ENCODE measurements at places on chromosomes 6 and 20. TPM values are rescaled to one million over a fixed set of nuclear protein-coding genes. Genes with fewer than 3 reads are reported as not detected.

SLC22A7 gene
- total RNA-seq: not detected

BFSP1 gene
- total RNA-seq: 0.34 TPM

PPP1R14C gene
- 40.0 TPM for total RNA-seq

ELOVL4 gene
- 0.47 TPM for total RNA-seq

- DNase-seq: no peak
Measured at GRCh38 chr20:50571466-50571865, 61.3 kb downstream of the PTPN1 start.

DNA sequence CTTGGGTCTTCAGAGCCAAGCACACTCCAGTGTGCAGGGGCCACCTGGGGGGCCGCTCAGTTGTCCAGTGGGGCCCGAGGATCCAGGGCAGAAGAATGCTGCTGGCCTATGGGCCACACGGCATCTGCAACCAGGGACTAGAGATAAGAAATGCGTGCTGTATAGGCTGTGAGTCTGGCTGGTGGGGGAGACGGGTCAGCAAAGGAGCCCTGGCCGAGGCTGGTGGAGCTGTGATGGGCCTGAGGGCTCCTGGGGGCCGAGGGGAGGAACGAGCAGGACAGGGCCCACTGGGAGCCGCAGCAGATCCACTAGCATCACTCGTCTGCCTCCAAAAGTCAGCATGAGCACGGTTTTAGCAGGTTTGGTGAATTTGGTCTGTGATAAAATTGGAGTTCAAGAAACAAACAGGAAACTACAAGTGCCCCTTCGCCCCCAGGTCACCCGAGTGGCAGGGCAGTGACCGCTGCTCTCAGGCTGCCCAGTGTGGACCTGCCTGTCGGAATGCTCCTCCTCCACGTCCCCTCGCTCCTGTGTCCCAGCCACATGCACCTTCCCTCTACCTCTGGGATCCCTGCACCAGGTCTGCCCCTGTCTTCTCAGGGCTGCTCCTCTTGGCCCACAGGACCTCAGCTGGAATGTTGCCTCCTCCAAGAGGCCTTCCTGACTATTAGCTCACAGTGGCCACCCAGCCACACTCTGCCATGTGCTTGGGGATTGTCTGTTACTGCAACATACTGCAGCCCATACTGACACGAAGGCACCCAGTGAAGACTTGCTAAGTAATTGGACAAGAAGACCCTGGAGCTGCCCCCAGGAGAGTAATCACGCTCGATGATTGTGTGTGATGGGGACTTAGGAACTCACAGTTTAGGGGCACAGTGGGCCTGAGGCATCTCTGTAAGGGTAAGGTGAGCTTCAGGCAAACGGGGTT is 10.9 kb downstream of the ACSS1 start:
- peak; percentile 20 for DNase-seq

GRCh38 chr20:13105864-13106457 is 97.2 kb downstream of the SPTLC3 start:
- DNase-seq: no peak

DNA sequence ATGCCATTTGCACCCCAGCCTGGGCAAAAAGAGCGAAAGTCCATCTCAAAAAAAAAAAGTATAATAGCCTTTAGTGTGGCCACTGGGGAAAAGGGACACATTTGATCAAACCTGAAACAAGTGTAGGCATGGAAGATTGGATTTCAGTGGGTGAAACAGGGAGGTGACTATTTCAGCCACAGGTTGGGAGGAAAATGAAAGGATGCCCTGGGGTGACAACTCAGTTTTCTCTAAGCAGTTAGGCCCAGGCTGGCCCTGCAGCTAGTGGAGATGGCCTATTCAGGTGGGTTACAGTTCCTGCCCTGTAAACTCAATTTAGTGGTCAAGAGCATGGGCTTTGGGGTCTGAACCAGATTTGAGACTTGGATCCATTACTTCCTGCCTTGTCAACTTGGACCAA is 36.4 kb downstream of the SPATA2 start:
- DNase-seq: no peak

GRCh38 chr6:57027301-57027700 is 19.2 kb upstream of the KIAA1586 start:
- DNase-seq: no peak

GRCh38 chr20:9686001-9686400 is 152.9 kb downstream of the PAK5 start:
- no peak for DNase-seq

DNA sequence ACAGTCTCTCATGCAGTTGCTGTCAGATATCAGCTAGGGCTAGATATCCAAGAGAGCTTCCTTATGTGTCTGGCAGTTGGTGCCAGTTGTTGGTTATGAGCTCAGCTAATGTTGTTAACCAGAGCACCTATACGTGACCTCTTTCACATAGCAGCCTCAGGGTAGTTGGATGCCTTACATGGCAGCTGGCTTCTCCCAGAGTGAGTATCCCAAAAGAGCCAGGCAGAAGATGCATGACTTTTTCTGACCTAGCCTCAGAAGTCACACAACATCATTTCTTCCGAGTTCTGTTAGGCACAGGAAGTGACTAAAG is 175.7 kb downstream of the VEGFA start:
- no peak for DNase-seq

- DNase-seq: no peak
Measured at GRCh38 chr20:32589256-32589655, 4.1 kb upstream of the NOL4L start.

Measured in left colon (tissue), 2 donors.